ENCODE measurements at places on chromosomes 1 and 21.

GRCh38 chr1:96075704-96076455, 645.7 kb upstream of the PTBP2 start:
- DNase-seq: no peak

- no peak for DNase-seq
Observed at GRCh38 chr1:91712981-91713841, 172.7 kb downstream of the TGFBR3 start.

- DNase-seq: no peak
Observed at GRCh38 chr1:208223136-208223535, 21.0 kb downstream of the PLXNA2 start.

DNA sequence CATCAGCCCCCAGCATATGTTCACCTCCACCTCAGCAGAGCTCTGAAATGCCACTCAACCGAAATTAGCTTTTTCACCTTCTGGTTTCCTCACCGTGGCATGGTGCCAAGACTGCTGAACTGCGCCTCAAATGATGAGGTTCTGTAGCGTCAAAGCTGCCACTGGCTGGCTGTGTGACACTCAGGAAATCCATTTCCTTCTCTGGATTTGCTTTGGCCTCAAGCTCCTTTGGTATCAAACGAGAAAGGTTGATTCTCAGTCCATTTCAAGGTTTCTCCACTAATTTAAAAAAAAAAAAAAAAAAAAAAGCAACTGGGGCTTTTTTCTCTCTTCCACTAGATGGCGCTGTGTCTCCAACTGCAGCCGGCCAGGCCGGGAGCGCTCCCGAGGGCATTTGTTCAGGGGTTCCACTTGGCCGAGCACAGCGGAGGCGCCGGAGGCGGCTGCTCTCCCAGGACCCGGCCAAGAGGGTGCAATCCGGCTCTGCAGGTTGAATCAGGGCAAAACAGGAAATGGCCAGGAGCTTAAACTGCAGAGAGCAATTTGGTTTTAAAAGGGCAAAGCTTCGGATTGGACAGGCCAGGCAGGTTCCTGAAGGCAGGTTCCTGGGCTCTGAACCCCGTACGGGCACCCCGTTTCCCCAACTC, 26.5 kb upstream of the PLA2G2C start:
- DNase-seq: peak; percentile 42

DNA sequence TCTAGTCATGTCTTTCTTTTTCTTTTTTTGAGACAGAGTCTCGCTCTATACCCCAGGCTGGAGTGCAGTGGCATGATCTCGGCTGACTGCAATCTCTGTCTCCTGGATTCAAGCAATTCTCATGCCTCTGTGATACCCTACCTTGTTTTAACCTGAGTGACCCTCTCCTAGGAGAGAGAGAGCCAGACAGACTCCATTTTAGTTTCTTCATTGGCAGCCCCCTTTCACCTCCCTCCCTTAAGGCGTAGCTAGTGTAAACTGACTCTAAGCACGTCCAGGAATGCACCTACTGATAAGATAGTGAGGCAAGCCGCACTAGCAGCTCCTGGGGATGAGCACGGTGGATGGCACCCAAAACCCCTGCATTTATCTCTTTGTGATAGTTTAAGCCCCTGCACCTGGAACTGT, 5.2 kb upstream of the PKNOX1 start:
- DNase-seq: no peak

DNA sequence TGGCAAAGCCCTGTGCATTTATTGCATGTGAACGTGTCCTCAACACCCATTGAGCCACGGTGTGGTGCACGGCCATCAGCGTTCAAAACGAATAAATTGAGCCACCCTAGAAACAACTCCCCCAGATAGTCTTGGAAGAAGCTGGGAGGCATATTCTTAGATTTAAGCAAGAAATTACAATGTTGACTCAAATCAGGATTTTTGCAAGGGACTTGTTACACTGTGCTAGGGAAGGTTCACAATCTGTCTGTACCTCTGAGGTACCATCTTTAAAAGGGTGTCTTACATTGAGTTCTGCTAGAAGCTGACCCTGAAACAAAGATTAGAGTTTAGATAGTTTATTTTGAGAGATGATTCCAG, 16.2 kb downstream of the CD247 start:
- DNase-seq: no peak

DNA sequence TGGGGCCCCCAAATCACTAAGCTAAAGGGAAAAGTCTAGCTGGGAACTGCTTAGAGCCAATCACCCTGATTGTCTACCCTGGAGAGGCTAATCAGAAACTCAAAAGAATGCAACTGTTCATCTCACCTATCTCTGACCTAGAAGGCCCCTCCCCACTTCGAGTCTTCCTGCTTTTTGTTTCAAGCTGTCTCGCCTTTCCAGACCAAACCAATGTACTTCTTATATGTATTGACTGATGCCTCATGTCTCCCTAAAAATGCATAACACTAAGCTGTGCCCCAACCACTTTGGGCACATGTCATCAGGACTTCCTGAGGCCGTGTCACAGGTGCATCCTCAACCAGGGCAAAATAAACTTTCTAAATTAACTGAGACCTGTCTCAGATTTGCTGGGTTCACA, 209.5 kb downstream of the APP start:
- DNase-seq: no peak

DNA sequence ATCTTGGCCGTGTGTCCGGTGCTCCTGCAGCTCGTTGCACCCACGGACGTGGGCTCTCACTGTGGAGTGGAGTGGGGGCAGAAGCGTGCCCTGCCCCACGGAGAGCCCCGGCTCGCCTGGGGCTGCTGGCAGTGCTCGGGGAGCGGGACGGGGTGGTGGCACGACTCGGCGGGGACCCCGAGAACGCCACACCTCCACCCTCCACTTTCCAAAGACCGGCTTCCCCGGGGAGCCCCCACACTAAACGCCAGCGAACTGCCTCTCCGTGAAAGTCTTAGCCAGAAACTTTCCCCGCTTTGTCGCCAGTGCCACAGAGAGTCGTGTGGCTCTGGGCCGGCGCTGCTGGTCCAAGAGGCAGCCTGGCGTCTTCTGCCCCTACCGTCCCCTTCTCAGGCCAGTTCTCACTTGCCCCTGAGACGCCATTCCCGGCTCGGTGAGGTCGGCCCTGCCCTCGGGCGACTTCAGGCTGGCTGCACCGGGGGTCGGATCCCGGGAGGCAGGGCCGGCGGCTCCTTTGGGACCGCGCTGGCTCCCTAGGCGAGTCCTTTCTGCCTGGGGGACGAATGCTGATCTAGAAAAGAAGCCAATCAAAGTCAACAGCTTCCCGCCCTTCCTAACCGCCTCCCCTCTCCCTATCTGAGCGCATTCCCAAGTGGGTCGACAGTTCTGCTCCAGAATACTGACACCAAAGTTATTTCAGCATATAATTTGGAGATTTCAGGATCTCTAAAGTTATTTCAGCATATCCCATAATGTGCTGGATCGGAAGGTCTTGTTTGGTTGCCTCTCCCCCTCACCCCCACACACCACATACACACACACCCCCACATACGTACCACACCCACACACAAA, 2.6 kb upstream of the SAMD13 start:
- DNase-seq: peak; percentile 62

- DNase-seq: no peak
Observed at GRCh38 chr21:35020902-35021301, 28.2 kb downstream of the RUNX1 start.

- no peak for DNase-seq
Observed at GRCh38 chr1:30664103-30664755, 59.2 kb downstream of the MATN1 start.

GRCh38 chr1:20729990-20730689, 2.4 kb downstream of the SH2D5 start:
- no peak for DNase-seq

DNA sequence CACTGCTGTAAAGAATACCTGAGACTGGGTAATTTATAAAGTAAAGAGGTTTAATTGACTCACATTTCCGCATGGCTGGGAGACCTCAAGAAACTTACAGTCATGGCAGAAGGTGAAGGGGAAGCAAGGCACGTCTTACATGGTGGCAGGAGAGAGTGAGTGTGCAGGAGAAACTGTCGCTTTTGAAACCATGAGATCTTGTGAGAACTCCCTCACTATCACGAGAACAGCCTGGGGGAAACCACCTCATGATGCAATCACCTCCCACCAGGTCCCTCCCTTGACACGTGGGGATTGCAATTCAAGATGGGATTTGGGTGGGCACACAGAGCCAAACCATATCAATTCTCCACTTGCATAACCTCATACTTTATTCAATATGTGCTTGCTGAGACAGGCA, 76.6 kb downstream of the GIPC2 start:
- no peak for DNase-seq

GRCh38 chr1:222697203-222697602, 15.1 kb downstream of the AIDA start:
- no peak for DNase-seq

DNA sequence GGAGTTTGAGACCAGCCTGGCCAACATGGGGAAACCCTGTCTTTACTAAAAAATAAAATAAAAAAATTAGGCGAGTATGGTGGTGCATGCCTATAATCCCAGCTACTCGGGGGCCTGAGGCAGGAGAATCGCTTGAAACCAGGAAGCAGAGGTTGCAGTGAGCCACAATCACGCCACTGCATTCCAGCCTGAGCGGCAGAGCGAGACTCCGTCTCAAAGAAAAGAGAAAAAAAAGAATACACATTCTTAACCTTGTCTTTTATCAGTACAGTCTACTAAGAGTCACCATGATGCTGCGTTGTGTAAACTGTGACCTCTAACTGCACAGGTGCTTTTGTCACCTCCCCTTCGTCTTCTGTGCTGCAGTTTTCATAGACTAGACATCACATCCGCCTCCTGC, 37.2 kb downstream of the PCNT start:
- no peak for DNase-seq

- DNase-seq: no peak
Observed at GRCh38 chr1:8378178-8378577, 60.3 kb downstream of the SLC45A1 start.

- no peak for DNase-seq
Observed at GRCh38 chr1:112061901-112062320, 72.4 kb upstream of the KCND3 start.

DNA sequence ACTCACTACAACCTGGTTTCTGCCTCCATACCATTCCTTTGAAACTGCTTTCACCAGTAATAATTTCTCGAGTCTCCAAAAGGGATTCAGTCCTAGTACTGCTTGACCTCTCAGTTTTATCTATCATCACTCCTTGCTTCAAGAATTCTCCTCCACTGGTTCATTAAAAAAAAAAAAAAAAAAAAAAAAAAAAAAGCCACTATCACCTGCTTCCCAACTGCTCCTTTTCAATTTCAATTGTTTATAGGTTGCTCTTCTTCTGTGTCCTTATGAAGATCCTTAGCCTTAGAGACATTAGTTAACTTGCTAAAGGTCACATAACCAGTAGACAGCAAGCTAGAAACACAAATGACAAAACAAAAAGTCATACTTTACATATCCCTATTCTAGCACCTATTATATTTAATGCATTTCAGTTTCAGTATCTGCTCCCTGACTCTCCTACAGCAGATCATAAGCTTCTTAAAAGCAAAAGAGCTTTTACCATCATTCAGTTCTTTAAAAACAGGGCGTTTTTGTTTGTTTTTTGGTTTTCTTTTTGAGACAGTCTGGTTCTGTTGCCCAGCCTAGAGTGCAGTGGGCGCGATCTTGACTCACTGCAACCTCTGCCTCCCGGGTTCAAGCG, 7.1 kb downstream of the NRDC start:
- no peak for DNase-seq

GRCh38 chr1:173355281-173356031, 121.7 kb upstream of the PRDX6 start:
- no peak for DNase-seq

DNA sequence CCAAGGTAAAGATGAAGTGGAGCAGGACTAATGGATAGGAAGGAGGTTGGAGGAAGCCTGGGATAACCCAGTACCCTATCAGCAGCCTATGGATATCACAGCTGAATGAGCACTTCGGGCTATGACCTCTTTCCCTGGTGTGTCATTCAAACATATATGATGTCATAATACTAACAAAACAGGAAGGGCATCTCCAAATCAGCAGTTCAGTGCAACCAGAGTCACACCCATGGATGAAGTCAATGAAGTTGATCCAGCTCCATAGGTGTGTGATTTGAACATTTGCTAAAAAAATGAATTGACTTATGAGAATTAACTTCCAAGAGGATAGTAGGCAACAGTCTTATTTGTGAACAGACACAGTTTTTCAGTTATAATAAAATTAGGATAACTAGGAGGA, 1.7 kb upstream of the C1orf116 start:
- no peak for DNase-seq

DNA sequence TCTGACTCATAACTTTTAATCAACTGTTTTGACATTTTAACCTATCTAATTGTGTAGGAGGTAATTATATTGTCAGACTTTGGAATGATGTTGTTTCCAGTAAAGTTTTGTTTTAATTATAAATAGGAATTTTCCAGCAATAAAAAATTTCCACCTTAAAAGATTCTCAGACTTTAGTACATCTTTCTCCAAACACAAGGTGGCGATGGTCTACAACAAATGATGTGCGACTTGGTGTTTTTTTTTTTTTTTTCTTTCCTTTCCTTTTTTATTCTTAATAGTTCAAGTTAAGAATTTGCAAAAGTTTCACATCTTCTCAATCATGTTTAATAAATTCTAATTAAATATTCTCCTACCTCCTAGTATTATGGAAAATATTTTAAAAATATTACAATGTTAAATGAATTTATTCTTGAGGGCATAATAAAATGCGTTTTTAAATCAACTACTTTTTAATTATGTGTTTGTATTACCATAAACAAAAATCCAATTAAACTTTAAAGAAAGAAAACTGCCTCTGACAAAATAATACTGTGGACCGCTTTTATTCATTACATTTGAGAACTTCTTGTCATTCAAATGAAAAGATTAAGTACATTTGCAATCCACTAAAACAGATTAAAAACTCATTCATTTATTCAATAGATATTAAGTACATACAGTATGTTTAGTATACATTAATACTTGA, 4.4 kb upstream of the ADAMTS1 start:
- DNase-seq: no peak

GRCh38 chr1:24389231-24389678, 24.3 kb downstream of the STPG1 start:
- DNase-seq: no peak

DNA sequence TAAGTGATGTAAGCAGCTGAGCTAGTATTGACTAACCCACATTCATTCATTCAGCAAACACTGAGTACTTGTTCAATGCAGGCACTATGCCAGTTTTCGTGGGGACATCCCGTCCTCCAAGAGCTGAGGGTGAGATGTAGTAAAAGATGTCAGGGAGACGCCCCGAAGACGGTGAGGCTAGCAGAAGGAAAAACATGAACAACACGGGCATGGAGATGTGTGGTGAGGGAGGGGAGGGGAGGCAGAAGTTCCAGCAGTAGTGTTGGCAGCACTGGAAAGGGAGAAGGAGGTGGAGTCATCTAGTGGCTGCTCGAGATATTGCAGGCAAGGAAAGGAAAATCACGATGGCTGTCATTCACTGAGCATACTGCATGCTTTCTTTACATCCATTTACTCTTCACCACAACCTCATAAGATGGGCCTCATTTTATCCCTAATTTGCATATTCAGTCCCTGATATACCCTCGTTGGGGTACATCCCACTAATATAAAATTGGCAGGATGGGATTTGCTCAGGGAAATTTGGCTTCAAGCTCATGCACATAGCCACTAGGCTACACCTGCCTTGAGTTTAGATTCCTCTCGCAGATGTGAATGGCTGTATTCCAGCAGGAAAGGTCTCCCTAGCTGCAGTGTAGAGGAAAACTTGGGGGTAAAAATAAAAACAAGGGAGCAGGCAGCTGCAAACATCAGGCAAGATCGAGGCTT, 14.5 kb downstream of the PDZK1IP1 start:
- peak; percentile 50 for DNase-seq

All from substantia nigra (tissue), 51 donors.